ENCODE measurements at places on chromosomes 2 and 18.

- no peak for DNase-seq
These were observed 10.2 kb upstream of the HTR2B start for GRCh38 chr2:231134910-231135655.

GRCh38 chr2:86596118-86596517 lies 27.5 kb downstream of the RNF103 start:
- no peak for DNase-seq

DNA sequence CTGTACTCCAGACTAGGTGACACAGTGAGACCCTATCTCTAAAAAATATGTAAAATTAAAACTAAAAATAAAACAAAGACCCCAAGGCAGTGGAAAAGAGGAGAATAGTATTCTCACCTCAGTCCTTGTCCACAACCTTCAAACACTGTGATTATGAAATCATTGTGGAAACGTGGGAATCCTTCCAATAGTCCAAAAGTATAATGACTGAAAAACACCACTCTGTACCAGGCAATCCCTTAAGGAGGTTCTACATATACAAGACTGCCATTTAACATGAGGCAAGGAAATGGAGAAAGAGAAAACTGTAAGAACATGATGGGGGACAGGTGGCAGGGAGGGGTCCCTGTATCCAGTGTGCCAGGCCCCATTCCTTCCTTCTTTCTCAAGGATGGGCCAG lies 66.1 kb downstream of the ACVR1 start:
- no peak for DNase-seq

DNA sequence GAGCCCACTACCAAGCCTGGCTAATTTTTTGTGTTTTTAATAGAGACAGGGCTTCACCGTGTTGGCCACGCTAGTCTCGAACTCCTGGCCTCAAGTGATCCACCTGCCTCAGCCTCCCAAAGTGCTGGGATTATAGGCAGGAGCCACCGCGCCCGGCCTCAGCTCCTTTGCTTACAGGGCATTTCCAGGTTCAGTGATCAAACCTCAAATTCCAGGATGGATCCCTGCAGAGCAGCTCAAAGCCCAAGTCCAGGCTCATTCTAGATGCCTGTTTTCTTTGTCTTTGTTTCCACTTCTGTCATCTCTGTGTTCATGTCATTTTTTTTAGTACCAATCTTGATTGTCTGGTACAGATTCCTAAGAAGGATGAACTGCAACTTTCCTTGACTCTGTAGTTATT lies 41.9 kb downstream of the TNFRSF11A start:
- DNase-seq = no peak

DNA sequence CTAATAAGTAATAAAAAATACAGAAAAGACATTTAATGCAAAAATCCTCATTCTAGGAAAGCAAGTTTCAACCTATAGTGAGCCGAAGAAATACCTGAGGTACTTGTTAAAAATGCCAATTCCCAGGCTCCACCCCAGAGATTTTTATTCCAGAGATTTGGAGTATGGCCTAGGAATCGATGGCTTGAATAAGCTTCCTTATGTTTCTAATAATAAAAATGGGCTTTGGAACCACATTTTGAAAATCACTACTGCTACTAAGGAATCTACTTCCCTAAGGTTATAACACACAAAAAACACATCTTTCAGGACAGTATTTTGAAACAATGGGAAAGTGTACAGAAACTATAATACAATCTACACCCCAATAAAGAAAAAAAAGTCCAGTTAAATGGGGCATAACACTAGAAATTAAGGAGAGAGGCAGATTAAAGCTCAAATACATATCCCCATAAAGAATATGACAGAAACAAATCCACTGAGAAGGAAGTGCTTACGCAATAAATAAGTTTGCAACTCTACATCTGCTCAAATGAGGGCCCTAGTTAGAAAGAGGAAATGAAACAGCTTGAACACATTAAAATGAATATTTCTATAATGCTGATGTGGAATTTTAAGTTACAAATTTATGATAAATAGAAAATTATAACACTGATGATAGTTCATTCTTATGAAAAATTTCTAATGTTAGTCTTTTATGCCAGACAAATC lies 103.7 kb downstream of the EPB41L3 start:
- no peak for DNase-seq

GRCh38 chr2:186058614-186059013 lies 320.0 kb downstream of the FSIP2 start:
- DNase-seq = no peak

- DNase-seq = no peak
These were observed 277.3 kb downstream of the PTPRM start for GRCh38 chr18:7844418-7844817.

GRCh38 chr2:50929661-50930060 lies 102.3 kb downstream of the NRXN1 start:
- DNase-seq = no peak

GRCh38 chr2:129518937-129519336 lies 460.5 kb upstream of the RAB6C start:
- no peak for DNase-seq

DNA sequence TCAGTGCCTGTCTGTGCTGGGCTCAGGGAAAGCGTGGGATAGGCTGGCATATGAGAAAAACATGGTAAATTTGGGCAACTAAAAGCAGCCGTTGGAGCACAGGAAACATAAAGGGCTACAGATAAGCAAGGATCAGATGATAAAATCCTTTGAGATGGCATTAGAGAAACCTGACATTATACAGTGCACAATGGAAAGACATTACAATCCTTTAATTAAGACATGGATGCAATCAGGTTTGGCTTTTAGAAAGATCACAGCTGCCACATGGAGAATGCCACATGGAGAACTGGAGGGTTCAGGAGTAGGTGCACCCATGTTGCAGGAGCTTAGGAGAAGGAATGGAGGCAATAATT lies 117.3 kb downstream of the CDC42EP3 start:
- DNase-seq = no peak

GRCh38 chr2:133843551-133843950 lies 275.3 kb upstream of the NCKAP5 start:
- DNase-seq = no peak

- DNase-seq = no peak
These were observed 144.9 kb downstream of the AGAP1 start for GRCh38 chr2:235638541-235639427.

DNA sequence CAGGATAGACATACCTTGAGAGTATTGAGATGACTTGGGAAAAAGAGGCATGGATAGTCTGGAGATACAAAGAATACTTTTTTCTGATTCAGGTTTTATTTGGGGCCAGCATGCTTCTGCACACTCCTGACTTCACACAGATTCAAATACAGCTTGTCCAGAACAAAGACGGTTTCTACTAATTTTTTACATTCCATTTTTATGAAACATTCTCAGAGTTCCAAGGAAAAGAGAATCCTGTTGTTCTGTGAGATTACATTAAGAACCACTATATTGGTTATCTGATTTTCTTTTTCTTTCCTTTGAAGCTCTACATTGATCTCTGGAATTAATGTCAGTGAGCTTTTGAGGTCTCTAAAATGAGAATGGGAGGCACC lies 41.0 kb downstream of the PTPRM start:
- DNase-seq = no peak

Data from right renal cortex interstitium (tissue), 3 donors.